ENCODE measurements at places on chromosomes 4 and X.
A peak's percentile ranks its signal among the peaks of the same experiment; 100 is the strongest.

DNA sequence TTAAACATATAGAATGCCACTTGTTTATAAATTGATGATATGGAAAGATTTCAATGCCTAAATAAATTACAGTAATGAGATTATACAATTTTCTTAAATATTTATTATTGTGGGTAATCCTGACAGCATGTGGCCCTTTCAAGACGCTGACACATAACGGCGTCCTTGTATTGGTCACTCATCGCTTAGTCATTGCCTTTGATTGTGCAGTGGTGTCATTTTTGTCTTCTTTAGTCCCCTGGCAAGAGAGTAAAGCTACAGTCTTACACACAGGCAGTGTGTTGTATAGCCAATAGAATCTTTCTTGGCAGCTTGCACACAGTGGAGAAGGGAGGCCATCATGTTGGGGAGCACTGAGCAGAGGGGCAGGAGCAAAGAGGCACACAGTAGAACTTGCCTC lies 361.8 kb upstream of the GALNT7 start:
- no peak for DNase-seq

GRCh38 chr4:166688835-166689234 lies 545.5 kb downstream of the SPOCK3 start:
- no peak for DNase-seq

DNA sequence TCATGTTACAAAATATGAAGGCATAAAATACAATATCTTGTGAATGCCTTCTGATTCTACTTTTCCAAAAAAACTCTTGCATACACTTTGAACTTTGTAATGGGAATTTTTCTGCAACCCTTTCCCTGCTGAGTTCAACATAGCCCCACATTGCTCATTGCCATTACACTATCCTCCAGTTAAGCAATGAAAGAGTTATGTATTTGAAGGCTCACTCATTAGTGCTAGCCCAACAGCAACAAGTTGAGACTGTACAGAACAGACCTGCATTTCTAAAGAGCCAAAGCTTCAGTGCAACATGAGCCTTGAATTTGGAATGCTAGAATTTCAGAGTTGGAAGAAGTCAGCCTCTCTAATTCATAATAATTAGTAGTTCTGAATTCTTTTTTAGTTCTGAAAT lies 44.4 kb upstream of the STAG2 start:
- DNase-seq, result no peak

DNA sequence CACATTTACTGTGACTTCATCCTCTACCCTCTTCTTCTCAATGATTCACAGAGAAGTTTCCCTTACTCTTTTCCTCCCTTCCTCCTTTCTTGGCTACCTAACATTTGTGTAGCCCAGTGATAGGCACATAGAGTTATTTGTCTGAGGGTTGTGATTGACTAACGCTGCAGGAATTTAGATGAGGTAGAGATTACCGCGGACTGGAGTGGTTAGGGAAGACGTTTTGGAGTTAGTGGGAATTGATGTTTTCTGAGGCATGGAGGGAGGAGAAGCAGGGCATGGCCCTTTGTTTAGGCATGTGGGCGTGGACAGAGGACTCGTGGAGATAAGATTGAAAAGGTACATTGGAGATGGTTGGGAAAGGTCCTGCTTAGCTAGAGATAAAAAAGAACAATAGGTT lies 246.7 kb downstream of the GPAT3 start:
- no peak for DNase-seq

DNA sequence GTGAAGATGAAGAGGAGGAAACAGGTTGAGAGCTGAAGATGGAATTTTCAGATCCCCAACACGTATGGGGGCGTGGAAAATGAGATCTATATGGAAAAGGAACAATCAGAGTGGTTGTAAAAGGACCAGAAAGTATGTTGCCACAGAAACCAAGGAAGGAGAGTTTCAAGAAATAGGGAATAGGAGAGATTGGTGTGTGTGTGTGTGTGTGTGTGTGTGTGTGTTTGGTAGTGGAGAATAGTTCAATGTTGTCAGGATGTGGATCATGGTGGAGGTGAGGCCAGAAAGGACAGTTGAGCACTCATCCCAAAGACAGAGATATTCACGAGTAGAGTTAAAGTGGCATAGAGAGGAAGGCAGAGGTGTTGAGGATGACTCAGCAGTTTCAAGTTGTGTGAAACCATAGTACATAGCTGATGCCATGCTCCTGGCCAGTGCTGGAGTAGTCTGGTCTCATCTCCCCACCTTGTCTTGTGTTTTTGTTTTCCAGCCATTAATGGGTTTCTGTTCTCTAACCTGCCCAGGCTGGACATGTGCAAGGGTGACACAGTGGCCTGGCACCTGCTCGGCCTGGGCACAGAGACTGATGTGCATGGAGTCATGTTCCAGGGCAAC lies 36.1 kb downstream of the HEPH start:
- DNase-seq, result no peak

DNA sequence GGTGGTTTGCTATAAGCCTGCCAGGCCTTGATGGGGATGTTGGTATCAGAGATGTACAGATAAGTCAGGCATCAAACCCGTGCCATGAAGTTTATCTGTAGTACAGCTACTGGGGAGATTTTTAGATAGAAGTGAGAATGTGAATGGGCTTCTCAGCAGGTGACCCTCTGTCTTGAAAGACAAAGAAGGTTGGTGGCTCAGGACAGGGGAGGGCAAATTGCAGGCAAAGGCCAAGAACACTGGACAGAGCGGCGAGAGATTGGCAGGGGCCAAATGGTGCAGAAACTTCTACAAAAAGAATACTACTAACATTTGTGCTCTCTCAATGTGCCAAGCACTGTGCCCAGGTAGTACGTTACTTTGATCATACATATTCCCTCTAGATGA lies 1.9 kb upstream of the PIM2 start:
- DNase-seq, result no peak

- no peak for DNase-seq
Measured at GRCh38 chr4:1632109-1633104, 51.7 kb downstream of the FAM53A start.

GRCh38 chr4:105451346-105451745 lies 22.5 kb downstream of the PPA2 start:
- DNase-seq, result no peak

GRCh38 chrX:77434962-77435361 lies 12.2 kb upstream of the FGF16 start:
- DNase-seq, result no peak

DNA sequence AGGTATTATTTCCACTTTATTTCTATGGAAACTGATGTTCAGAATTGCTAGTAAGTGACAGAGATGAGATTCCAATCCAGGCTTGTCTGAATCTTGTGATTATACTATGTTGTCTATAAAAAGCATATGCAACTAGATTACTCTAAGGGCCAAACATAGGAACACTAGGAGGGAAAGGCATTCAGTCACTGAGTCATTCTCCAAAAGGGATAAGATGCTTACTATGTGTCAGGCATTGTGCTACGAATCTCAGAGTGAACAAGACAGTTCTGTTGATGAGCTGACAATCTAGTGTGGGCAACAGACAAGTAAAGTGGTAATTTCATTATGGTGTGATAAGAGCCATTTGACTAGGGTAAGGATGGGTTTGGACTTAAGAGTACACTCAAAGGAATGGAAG lies 77.2 kb downstream of the RASL11B start:
- DNase-seq, result no peak

DNA sequence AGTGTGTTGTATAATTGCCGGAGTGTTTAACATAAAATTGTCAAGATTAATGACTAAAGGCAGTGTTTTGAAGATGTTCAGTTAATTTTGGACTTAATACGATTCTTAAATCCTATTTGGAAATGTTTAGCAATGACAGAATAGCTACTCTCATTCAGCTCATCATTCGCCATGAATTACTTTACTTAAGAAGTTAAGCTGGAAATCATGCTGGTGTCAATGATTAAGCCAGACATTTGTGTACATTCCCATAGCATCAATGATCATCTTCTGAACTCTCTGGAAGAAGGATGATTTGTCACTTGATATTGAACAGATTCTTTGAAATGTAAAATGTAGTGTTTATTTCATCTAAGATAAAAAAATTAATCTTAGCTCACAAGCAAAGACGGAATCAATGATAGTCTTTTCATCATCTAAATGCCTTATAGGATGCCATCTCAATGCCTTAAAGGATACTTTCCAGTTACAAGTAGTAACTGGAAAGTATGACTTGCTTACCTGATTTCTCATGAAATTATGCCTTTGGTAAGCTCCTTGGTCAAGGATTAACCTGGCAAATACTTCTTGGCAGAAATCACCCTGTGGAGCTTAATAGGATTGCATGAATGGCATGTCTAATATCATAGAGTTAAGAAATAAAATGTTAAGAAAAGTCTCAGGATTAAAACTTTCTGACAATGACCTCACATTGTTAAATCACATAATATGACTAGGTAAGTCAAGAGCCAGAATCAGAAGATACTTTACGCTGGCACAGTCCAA lies 515.5 kb upstream of the AGA start:
- DNase-seq, result no peak

- DNase-seq, result peak; percentile 2
Measured at GRCh38 chrX:55119712-55120111, 30.9 kb downstream of the PAGE2 start.

DNA sequence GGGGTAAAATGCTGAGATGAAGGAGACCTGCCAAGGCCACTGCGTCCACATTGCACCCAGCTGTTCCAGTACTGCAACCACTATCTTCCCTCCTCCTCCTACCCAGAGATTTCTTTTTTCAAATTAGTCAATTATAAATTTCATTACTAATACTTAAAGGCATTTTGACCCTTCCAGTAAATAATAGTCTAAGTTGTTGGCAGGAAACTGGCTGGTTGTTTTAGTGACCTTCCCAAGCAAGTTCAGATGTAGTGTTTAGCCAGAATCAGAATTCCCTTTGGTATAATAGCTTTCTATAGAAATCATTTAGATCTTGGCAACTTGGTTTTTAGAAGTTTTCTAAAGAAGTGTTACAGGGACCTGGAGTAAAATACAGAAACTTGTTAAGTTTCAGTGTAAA lies 66.0 kb downstream of the AASDH start:
- no peak for DNase-seq

- DNase-seq, result no peak
Measured at GRCh38 chr4:68905598-68905938, 46.0 kb downstream of the UGT2A3 start.

DNA sequence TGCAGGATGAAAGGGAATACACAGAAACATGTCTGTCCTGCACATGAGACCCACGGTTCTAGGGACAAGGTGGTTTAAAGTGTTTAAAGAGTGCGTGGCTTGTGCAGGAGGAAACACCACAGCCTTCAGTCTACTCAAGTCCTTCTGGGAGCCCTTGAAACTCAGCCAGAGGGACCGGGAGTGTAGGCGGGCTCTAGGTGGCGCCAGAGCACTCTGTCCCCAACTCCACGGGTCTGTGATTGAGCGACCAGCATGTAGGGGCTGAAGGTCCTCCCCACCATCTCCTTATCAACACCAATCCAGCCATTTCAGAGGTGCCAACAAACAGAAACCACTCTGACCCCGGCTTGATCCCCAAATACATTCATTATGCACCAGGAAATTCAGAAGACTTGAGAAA lies 82.0 kb upstream of the CLDN34 start:
- peak; percentile 73 for DNase-seq

DNA sequence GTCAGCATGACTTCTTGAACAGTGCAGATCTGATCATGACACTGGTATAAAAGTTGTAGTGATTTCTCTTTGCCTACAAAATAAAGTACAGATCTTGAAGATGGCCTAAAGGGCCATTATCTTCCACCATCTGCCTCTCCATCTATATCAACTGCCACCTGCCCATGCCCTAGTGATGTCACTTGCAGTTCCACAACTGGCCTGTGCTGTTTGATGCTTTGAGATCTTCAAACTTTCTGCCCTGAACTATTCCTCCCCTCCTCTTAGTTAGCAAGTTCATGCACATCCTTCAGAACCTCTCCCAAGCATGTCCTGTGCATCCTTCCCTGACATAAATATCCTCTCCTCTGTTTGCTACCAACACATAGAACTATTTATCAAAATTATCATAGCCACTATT lies 217.0 kb downstream of the SOWAHB start:
- no peak for DNase-seq

GRCh38 chr4:123866796-123867195 lies 470.2 kb downstream of the SPRY1 start:
- DNase-seq, result no peak

DNA sequence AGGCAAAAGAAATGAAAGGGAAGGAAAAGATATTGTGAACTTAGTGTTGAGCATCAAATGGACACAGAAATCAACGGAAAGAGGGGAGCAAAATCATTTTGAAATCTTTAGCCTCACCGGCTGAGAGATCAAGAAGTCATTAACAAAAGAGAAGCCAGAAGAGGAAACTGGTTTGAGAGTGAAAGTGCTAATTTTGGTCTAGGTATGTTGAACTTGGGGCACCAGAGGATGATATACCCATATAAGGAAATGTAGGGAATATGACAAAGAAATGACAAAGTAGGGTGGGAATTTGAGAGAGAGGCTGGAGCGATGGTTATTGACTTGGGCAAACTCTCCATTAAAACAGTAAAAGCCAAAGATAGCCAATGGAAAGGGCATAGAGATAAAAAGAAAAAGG lies 183.4 kb upstream of the ATOH1 start:
- no peak for DNase-seq

GRCh38 chr4:125045311-125045710 lies 269.4 kb upstream of the FAT4 start:
- DNase-seq, result no peak

- no peak for DNase-seq
Measured at GRCh38 chr4:101886826-101887225, 96.3 kb downstream of the BANK1 start.

DNA sequence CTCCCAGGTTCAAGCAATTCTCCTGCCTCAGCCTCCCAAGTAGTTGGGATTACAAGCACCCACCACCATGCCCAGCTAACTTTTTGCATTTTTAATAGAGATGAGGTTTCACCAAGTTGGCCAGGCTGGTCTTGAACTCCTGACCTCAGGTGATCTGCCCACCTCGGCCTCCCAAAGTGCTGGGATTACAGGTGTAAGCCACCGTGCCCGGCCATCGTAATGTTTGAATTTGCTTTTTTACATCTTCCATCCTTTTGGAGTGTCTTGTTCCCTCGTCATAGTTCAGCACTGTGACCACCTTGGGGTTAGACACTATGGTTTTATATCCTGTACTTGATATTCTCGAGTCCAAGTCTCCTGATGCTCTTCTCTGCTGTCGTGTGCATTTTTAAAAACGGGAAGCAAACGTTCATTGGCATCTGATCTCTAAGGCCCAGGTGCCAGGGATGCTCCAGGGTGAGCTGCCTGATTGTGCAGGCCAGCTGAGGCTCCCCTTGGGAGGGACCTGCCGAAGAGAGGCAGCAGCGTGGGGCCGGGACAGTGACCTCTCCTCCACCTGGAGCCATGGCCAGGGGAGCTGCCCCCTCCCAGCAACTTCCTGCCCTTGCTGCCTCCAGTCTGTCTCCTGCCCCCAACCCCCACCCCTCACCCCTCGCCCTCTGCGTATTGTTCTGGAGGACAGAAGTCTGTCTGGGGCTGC lies 16.7 kb downstream of the DGKQ start:
- no peak for DNase-seq

DNA sequence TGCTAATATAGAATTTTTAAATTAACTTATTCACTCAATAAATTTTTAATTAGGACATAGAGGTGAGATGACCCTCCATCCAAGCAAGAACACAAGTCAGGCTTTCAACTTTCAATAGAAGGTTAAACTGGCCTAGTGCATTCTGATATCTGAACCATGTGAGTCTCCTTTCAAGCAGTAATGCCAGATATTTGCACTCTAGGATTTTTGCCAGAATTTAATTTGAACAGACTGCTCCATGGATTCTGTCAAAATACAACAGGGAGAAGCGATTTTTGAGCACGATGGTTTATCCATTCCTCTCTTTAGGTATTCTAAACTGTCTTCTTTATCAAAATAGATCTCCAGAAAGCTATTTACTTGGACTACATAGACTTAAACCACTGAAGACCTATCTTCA lies 72.0 kb upstream of the DCLK2 start:
- DNase-seq, result no peak

Measured in hepatic stellate cell (primary cell).